ENCODE measurements at places on chromosomes 12 and 14.
A peak's percentile ranks its signal among the peaks of the same experiment; 100 is the strongest.

GRCh38 chr14:99516871-99517642 is 35.8 kb downstream of the CCNK start:
- DNase-seq: no peak

- DNase-seq: no peak
Measured at GRCh38 chr12:108802101-108802961, 55.1 kb downstream of the SSH1 start.

GRCh38 chr14:81819344-81819743 is 285.7 kb upstream of the SEL1L start:
- no peak for DNase-seq

GRCh38 chr12:9719790-9720189 is 13.1 kb downstream of the CLECL1 start:
- DNase-seq: no peak

DNA sequence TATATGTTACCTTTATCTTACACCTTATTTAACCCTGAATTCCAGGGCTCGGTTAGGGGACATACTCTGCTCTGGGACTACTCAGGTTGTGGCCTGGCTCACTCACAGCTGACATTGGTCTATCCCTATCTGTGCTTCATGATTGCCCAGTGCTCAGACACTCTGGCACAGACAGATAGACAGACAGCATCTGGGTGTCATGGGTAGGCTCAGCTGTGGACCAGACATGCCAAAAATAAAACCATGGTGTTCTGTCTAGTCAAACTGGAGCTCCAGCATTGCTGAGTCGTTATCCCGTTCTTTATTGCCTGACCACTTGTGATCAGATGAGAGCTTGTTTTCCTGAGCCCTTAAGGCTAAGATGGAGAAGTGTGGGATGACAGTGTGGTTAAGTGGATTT is 29.0 kb downstream of the FBXW8 start:
- DNase-seq: no peak

DNA sequence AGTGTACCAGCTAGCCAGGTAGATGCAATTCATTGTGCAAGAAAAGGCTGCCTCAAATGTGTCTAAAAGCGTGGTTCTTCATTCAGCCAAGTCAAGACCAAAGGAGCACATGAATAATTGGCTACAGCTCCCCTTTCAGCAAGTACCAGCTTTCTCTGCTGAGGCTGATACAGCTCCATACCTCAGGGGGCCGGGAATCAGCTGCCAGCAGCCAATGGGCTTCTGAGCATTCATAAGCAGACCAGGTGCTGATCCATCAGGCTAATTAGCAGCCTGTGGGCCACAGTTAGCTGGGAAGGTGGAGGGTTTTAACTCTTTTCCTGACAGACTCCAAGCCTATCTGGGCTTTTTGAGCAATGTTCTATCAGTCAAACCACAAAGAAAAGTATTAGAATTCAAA is 264.7 kb downstream of the APAF1 start:
- DNase-seq: no peak

- DNase-seq: peak; percentile 53
Measured at GRCh38 chr12:109899783-109900751, at the start of gene TCHP. Gene TCHP, plus strand, starts transcription at chr12:109900274. Its CDS starts 2,753 bp downstream, at chr12:109903027.

DNA sequence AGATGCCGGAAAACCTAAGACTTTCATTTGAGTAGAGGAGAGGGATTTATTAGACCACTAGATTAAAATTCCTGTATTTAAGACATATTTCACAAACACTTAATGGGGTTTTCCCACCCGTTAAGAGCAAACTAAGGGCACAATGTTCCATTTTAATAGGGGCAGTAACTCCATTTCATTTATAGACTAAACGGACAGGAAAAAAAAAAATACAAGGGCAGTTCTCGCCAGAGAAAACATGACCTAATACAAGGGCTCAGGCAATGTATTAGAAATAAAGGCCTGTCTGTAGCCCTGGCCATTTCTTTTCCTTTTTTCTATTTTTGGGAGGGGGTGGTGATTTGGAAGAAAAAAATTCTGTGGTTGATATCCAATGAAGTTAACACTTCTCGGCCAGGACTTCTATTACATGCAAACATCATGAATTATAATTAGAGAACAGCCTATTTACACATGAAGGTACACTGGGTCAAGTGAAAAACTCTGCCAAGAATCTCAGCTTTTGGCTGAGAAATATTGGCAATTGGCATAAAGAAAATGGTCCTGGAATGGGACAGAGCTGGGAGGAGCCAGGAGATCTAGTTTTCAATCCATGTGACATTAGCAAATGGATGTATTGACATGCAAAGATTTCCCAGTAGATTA is 641.1 kb upstream of the TBX3 start:
- DNase-seq: no peak

DNA sequence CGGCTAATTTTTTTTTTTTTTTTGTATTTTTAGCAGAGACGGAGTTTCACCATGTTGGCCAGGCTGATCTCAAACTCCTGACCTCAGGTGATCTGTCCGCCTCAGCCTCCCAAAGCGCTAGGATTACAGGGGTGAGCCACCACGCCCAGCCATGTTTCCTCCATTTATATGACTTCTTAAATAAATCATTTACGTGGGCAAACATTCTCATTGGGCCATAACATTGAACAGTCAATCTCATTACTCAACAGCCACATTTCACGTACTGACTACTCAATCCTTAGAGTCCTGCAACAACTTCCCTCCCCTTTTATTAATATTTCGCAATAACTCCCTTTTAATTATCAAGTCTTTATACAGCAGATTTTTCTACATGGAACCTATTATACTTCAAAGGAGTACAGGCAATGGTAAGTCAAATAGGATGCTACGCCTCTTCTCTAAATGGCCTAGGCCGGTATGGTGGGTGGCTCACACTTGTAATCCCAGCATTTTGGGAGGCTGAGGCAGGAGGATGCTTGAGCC is 7.4 kb upstream of the CSRNP2 start:
- no peak for DNase-seq

DNA sequence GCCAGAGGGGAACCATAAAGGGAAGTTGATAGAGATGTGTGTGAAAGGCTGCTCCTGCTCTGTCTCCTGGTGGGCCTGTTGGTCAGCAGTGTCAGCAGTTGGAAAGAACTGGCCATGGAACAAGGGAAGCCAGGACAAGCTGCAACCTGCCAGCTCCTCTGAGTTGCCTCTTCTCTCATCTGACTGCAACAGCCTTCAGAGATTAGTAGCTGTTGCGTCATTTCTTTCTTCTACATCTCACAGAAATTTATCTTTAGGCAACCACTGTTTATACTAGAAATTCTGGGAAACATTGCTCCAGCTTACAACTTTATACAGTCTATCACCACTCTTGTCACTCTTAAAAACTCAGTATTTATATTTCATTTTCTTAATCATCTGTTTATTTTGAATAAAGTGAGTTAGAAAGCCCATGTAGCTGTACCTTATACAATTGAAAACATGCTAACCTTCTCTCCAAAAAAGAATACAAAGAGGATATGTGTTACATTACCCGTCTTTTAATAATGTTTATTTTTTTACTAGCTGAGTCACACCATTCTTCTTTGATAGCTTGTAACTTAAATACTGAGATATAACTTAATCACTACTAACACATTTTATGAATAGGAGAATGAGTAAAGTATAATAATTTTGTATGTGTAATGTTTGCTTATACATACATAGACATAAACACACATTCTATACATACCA is 224.2 kb downstream of the LRFN5 start:
- DNase-seq: no peak

DNA sequence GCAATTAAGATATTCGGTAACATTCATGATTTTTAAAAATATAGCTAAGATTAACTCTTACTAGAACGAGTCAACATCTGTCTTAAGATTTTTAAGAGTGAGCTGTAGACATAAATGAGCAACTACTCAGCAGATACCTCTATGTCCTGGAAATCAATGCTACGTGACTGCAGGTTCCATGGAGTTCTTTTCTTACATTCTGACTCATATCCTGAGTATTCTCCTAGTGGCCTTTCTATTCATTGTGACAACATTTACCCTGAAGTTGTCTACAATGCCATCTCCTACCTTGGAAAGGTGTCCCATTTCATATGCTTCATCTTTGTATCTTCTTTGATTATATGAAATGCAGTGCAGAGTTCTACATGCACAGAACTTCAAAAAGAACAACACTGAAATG is 59.9 kb downstream of the PKP2 start:
- DNase-seq: no peak

DNA sequence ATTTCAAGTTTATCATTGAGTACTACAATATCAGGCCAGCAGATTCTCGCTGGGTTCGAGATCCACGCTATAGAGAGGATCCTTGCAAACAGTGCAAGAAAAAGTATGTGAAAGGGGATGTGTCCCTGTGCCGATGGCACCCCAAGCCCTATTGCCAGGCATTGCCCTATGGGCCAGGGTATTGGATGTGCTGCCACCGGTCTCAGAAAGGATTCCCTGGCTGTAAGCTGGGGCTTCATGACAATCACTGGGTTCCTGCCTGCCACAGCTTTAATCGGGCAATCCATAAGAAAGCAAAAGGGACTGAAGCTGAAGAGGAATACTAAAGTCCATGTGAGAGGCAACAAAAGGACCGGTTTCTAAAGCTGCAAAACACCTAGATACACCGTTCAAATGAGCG is 59.4 kb downstream of the ATG14 start:
- no peak for DNase-seq

DNA sequence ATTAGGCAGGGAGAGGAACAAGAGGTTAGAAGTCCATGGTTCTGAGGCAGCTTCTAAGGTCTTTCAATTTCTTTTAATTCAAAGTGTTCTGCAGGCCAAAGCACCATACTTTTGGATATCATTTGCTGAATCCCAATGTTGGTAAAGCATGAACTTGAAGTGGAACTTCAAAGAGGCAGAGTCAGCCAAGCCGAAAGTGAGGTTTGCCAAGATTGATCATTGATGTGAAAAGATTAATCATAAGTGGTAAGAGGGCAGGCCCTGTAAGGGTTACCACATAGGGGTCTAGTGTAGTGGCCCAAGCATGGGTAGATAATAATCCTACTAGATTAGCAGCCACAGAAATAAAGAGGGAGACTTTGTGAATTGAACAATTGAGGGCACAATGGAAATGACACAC is 191.7 kb upstream of the DIO2 start:
- DNase-seq: no peak

- DNase-seq: no peak
Measured at GRCh38 chr12:97397008-97397407, 65.6 kb upstream of the RMST start.

DNA sequence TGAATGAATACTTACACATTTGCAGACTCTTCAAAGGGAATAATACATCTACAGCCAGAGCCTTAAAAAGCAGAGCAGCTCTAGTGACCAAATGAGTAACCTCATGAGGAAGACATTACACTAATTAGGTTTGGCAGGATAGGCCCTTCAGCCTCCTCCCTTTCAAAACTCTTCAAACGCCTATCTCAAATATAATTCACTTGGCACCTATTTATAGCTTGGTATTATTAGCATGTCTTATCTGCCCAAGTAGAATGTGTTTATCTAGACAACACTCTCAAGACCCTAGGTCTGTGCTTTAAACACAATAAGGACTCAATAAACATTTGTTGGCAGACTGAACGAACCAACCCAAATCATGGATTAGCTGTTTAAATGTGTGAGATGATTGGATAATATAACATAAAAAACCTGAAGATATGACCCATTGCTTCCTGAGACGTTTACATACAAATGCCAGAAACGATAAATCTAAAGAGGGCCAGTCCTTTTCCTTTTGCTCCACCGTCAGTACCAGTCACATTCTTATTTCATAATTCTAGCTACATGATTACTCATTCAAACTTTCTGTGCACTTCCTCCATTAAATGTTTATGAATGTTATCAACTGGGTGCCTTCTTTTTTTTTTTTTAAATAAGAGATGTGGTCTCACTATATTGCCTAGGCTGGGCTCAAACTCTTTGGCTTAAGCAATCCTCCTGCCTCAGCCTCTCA is 123.3 kb downstream of the CEP83 start:
- DNase-seq: no peak

GRCh38 chr12:49264466-49264872 is 413 bp upstream of the TUBA1C start:
- DNase-seq: no peak

DNA sequence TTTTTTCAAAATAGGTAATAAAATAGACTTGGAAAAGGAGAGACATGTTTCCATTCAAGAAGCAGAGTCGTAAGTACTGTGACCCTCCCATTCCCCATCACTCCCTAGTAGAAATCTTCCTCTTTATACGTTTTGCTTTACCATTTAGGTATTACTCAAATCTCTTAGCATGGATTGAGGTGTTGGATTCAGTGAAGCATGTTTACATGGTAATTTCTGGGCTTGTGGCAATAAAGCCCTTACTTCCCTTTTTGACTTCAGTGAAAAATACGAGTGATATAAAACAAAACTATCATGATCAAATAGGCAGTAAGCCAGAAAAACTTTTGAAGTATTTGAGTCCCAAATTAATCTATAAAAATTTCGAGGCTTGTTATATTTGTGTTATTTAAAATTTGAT is 27.4 kb downstream of the RAB21 start:
- DNase-seq: no peak

DNA sequence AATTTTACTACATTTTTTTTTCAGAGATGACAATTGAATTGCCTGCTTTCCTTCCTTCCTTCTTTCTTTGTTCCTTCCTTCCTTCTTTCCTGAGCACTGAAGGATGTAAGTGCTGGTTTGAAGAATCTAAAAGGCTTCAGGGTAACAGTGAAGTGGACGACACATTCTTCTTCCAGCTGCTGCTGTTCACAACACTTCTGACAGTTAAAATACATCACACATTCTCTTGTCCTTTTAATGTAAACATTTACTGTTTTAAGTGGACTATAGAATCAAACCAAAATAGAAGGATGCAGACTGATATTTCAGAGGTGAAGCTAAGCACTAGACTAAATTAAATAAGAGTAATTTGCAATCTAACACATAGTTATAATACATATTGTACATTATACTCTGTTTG is 151.5 kb downstream of the MSRB3 start:
- DNase-seq: no peak

GRCh38 chr12:119710374-119710964 is 42.5 kb downstream of the PRKAB1 start:
- DNase-seq: no peak

GRCh38 chr12:20011200-20011599 is 357.1 kb upstream of the PDE3A start:
- no peak for DNase-seq

GRCh38 chr12:106582641-106583230 is at the start of gene RFX4:
Gene RFX4, plus strand, starts transcription at chr12:106583004. Its CDS starts 317 bp downstream, at chr12:106583321.
- no peak for DNase-seq

- DNase-seq: no peak
Measured at GRCh38 chr12:25256826-25257225, 6.1 kb upstream of the KRAS start.

- no peak for DNase-seq
Measured at GRCh38 chr14:26289891-26290486, 307.8 kb downstream of the NOVA1 start.

DNA sequence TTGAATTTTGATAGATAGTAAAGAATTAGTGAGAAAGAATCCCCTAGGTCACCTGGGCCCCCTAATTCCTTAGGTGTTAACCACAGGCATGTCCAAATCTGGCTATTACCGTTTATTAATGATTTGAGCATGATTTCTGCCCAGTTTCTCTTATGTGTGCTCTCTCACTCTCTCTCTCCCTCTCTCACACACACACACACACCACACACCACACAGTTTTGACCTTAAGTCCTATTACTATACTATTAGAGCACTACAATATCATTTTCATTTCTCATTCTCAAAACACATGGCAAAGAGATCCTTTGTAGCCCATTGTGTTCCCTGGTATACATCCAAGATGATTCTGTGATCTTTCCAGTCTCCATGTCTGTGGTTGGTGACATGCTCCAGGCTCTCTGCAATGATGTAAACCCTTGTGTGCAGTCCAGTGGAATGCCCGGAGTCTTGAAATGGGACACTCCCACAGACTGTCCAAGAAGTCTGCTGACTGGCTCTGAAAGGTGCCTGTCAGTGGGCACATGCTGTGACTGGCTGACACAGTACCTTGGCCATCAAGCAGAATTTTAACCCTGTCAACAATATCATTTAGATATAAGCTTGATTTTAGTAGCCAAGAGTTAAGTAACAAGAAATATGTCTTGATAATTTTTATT is 96.2 kb downstream of the FIGNL2 start:
- DNase-seq: no peak

All from activated CD8-positive, alpha-beta memory T cell treated with anti-CD3 and anti-CD28 coated beads for 4 hours (primary cell).